ENCODE measurements at places on chromosomes 7 and 10.

- DNase-seq, result no peak
Observed at GRCh38 chr7:146346096-146346495, 229.5 kb downstream of the CNTNAP2 start.

DNA sequence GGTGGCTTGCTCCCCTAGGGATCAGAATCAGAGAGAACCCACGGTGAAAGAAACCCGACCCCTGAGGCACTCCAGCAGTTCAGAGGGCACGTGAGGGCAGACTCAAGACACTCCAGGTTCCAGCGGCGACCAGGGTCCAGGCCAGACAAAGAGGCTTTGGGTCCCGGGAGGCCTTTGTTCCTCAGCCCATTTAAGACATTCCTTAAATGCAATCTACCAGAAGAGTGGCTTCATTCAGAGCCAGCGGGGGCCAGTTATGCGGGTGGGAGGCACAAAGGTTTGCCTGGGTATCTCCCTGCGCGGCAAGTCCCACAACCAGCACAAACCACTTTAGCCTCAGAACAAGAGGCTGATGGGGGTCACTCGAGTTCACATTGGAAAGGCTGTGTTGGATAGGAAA, 53.6 kb downstream of the AFAP1L2 start:
- DNase-seq, result no peak

DNA sequence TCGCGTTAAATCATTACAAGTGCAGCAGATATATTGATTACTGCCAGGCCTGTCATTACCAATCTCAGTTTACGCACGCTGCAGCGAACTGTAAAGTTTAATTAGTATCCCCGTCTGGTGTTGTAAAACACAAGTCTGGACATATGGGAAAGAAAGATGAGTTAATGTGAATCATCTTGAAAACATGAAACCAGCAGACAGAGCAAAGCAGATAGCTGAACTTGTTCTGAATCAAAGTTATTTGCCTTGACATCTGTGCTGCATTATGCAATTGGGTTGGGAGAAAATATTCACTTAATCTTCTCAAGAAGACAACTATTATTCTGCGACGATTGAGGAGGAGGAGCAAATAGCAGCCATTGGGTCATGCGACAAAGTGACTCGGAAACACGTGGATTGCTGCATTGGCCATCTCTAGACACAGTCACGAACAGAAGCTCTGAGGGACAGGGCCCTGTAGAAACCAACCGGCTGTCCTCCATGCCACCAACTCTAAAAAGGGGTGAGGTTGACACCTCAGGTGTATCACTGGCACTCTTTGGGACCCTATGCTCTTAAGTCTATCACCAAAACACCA, 156.3 kb upstream of the C7orf33 start:
- no peak for DNase-seq

DNA sequence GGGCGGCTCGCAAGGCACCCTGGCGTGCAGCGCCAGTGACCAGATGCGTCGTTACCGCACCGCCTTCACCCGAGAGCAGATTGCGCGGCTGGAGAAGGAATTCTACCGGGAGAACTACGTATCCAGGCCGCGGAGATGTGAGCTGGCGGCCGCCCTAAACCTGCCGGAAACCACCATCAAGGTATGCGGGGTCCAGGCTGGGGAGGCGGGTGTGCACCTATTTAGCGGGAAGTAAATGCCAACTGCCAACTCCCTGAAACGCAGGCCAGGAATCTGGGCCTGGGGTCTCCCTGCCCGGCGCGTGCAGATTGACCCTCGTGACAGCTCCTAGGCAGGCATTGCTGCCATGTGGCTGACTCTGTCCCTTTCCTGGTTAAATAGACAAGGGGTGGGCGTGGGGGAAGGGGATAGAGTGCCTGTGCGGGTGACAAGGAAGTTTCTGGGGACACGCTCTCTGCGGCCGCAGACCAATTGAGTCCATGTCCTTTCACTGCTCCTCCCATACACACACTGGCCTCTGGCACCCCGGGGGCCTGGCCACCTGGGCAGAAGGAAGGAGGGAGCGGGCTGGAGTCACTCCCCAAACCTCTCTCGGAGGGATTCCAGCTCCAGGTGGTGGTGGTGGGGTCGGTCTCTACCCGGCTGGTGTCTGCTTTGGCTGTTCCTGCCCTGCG, 2.7 kb downstream of the EVX1 start:
- no peak for DNase-seq

DNA sequence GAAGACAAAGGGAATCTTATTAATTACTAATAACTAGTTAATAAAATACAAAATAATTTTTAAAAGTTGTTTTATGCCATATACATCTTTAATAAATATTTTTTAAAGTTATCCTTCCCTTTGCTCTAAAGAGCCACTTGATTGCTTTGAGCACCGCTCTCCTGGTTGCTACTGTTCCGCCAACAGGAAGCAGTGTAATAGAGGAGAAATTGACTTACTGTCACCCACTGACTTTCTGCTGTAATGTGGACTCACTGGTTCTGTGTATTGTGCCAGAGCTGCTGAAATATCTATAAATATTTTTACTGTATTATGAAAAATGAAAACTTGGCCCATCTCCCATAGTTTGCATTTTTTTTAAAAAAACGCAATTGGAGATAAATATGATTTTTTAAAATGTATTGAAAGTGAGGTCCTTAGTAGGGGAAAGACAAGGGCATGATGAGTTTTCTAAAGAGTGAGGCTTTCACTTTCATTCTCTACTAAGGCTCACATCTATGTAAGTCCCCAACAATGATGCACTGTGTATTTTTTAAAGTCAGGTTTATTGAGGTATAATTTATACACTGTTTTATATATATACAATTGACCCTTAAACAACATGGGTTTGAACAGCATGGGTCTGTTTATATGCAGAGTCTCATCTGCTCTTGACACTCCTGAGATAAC, 100.5 kb downstream of the NPY start:
- DNase-seq, result no peak

DNA sequence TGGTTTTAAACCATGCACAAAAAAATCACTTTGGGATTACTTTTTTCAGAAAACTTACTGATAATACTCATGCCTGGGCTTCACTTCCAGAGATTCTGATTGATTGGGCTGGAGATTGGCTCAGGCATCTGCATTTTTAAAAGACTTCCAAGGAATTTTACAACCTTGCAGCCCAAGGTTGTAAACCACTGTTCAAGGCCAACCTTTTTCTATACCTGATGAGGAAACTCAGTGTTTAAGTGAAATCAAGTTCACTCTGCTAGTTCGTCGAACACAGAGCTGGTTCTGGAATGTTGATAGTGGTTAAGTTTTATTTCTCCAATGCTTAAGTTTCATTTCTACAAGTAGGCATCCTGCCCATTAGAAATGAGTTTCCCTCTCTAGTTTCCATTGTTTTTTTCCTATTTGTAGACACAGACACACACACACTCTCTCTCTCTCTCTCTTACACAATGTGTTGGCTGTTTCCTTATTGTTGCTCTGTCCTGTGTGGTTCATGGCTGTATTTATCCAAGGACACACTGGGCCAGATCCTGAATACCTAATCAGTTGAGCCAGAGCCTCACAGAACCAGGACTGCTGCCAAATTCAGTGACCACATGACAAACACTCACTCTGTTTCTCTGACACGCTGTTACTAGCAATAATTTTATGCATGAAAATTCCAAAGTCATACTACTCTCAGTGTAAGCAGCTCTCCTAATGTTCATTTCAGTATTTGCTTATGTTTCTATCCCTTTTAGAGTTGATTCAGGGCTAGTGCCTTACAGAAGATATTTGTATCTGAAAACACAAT, 3.7 kb upstream of the IFIT1B start:
- DNase-seq, result no peak

DNA sequence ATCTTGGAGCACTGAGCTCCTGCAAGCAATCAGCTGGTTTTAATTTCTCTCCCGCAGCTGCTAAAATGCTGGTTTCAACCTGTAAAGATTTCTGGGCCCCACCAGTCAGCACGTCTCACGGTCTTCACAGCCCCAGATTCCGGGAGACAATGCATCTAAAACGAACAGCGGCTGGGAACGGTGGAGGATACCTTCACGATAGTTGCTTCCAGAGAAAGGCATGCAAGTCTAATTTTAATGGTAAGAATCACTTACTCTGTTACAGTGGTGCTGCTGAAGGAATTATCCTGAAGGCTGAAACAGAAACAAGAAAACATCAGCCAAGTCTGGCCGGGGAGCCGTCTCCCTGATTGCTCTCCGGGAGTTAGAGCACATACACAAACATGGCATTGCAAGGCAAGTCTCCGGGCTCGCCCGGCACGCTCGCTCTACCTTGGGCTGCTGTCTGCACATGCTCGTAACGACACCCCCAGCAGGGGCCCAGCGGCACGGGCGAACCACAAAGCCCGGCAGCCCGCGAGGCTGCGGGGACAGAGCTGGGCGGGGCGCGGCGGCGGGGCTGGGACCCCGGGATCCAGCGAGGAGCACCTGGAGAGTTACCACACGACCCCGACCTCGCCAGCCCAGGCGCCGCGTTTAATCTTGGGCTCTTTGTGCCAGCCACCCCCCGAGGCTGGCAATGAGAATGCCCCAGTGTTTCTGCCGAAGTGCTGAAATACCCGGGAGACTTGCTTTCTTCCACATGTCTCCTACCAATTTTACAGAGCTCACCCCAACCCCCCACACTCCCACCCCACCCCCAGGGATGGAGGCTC, at the start of gene FAM13C:
Gene FAM13C (minus strand): TSS at position 406 of the 815 bp plus-strand sequence. CDS start 89 bp downstream, at position 317.
- DNase-seq, result no peak

DNA sequence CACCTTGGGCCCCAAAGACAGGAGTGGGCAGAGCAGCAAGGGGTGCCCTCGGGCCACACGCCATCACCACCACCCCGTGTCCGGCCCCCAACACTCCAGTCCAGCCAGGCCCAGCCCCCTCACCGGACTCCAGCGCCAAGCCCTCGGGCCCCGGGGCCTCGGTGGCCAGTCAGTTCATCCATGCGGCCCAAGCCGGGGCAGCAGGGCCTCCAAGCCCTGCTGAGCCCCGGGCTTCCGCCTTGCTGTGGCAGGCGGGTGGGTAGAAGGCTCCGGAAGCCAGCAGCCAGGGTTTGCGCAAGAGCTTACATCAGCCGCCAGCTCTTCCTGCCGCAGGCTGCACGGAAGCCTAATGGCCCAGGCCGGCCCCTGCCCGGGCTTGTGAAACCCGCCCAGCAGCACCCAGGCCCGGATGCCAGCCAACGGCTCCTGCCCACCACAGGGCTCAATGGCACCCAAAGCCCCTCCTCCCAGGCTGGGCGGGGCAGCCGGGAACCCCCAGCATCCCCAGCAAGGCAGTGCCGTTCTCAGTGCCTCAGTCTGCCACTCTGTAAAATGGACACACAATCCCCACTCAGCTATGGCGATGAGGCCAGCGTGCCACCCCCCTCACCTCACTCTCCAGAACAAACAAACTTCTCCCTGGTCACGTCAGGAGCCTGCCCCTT, 26.5 kb downstream of the TNRC18 start:
- DNase-seq, result peak; percentile 80

DNA sequence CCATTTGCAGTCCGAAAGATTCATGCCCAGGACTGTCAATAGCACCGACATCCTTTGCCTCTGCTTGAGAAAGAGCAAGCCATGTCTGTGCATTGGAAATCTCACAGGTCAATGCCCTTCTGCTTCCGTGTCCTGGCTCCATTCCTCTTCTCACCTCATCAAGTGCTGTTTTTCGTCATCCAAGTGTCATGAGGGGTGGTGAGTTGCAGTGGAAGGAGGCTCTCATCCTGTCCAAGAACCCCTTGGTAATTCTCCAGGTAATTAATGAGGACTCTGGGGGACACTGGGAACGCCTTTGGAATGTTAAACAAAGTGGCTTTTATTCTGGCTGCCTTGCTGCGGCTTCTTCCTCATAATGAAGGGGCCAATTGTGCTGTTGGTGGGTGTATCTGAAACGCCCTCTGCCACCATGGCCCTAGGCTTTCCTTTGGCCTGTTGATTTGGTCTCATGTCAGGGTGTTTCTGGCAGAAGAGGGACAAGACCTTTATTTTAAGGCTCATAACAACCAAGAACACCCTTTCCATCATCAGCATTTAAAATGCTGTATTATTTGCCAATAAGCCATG, 57.7 kb downstream of the PPP1R3C start:
- no peak for DNase-seq

GRCh38 chr10:69636626-69637605, 6.9 kb downstream of the FAM241B start:
- no peak for DNase-seq

GRCh38 chr10:89478085-89478738, 57.2 kb downstream of the SLC16A12 start:
- no peak for DNase-seq

- no peak for DNase-seq
Observed at GRCh38 chr10:26359670-26360069, 78.5 kb upstream of the APBB1IP start.

- DNase-seq, result no peak
Observed at GRCh38 chr7:2974093-2974819, 69.4 kb downstream of the CARD11 start.

GRCh38 chr7:37247861-37248260, 200.8 kb downstream of the ELMO1 start:
- DNase-seq, result no peak

DNA sequence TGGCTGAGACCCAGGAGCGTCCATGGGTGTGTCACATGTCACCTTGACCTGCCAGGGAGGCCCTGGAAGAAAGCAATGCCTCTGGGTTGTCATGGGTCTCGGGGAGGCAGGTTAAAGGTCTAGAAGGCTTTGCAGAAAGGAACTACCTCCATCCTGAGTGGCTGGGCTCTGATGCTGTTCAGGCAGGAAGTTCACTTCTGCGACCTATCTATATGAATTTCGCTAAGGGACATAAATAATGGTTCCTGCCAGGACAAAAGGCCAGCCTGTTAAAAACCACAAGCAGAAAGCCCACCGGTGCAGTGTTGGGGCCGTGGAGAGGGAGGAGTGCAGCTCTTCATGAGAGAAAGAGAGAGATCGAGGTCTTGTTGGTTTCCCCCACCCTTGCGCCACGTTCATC, 182.9 kb downstream of the PTPN20 start:
- no peak for DNase-seq

GRCh38 chr10:33106767-33107166, 148.7 kb upstream of the ITGB1 start:
- no peak for DNase-seq

GRCh38 chr7:73567846-73568685, 10.3 kb downstream of the TBL2 start:
- DNase-seq, result no peak

DNA sequence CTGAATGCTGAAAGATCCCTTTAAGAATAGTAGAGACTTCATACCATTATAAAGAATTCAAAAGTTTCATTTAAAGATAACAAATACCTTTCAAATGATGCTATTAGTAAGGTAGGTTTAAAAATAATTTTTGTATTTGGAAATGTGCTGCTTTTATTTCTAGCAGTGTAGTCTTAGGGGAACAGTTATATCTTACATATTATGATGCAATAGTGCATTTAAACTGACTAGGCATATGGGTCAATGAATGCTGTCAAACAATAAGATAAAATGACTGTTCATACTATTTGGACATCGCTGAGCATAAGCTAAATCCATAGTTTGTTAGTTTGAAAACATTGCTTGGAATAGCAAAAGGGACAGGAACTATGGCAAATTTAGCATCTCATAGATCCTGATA, 354.8 kb upstream of the SEMA3A start:
- DNase-seq, result no peak
